ENCODE measurements at places on chromosomes 4 and X.

DNA sequence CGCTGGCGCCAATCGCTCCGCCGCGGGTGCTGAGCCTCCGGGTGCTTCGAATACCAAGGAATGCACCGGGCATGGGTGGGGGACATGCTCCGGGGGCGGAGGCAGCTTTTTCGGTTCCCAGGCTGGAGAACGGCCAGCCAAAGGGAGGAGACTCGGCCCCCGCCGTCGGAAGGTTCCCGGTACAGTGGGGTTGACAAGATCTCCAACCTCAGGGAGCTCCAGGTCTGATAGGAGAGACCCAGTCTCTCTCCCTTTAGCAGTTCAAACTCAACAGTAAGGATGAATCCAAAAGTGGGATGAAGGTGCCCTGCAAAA is 29.1 kb upstream of the BCORL1 start:
- no peak for DNase-seq

- DNase-seq = no peak
Measured at GRCh38 chrX:109696146-109696740, 36.8 kb downstream of the ACSL4 start.

DNA sequence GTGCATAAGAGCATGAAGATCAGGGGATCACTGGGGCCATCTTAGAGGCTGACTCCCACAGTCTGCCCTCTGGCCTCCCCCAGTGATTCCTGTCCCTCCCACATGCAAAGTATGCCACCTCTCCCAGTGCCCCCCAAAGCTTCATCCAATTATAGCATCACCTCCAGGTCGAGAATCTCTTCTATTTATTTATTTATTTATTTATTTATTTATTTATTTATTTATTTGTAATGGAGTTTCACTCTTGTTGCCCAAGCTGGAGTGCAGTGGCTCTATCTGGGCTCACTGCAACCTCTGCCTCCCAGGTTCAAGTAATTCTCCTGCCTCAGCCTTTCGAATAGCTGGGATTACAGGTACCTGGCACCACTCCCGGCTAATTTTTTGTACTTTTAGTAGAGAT is 50.1 kb downstream of the BCORL1 start:
- no peak for DNase-seq

- no peak for DNase-seq
Measured at GRCh38 chrX:13747836-13748235, 13.3 kb downstream of the OFD1 start.

- DNase-seq = no peak
Measured at GRCh38 chr4:151031831-151032605, 16.9 kb upstream of the LRBA start.

DNA sequence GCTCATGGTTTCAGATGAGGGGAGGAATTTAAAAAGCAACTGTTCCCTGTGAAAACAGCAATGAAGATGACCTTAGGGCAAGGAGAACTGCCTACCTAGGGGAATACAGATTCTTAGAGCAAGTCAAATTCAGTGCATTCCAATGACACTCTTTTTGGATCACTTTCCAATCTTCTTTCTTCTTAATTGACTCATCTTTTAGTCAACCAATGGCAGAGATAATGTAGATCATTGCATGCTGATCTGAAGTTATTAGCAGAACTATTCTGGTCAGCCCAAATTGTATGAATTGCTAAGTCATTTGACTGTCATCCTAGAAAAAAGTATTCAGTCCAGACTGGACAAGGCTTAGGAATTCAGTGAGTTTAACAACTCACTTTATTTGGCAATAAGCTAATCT is 12.6 kb upstream of the NR3C2 start:
- DNase-seq = no peak

- no peak for DNase-seq
Measured at GRCh38 chrX:26562156-26562555, 346.2 kb downstream of the MAGEB5 start.

DNA sequence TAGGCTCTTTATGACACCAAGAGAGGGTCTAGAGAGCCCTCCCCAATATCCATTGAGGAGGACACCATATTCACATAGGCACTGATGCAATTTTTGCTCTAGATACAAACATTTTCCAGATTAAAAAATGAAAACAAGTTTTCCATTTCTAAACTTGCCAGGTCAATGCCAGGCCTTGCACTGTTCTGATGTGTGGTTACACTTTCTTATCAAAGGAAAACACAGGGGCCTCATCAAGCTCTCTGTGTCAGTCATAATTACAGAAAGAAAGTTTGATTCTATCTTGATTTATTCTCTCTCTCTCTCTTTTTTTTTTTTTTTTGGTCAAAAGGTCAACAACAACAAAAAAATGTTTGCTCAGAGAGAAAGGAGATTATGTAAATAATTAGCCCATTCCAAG is 80.2 kb upstream of the ACSL4 start:
- no peak for DNase-seq

GRCh38 chrX:104306180-104306579 is 51.4 kb upstream of the ESX1 start:
- no peak for DNase-seq

- DNase-seq = no peak
Measured at GRCh38 chr4:118797558-118798142, 38.3 kb downstream of the SEC24D start.

GRCh38 chr4:147994076-147994475 is 262.2 kb downstream of the ARHGAP10 start:
- no peak for DNase-seq

- DNase-seq = no peak
Measured at GRCh38 chrX:15825936-15826335, 28.7 kb downstream of the AP1S2 start.

DNA sequence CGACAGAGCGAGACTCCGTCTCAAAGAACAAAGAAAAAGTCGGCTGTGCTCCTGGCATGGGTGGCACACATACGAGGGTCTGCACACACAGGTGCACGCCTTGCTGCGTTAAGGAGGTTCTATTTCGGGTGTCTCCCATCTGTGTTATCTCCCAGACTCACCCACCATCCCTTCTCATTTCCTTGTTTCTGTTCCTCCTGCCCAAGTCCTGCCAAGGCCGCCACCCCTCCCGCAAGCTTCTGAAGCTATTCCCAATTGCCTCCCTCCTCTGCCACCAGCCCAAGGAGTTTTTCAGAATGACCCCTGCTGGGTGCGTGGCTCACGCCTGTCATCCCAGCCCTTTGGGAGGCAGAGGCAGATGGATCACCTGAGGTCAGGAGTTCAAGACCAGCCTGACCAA is 6.0 kb upstream of the IL3RA start:
- DNase-seq = no peak

GRCh38 chr4:65646136-65646535 is 24.2 kb downstream of the EPHA5 start:
- DNase-seq = no peak

DNA sequence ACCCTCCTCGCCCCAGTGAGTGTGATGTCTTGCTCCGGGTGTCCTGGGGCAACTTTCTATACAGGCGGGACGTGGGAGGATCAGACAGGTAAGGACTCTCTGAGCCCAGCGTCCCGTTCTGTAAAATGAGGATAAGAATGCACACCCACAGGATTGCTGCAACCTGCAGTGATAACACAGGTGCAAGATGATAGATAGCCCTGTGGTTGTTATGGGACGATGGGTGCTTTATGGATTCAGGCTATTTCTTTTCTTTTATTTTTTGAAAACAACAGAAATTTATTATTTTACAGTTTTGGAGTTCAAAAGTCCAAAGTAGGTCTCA is 28.6 kb downstream of the BEX3 start:
- DNase-seq = no peak

GRCh38 chrX:102720237-102721168 is at the start of gene GPRASP3:
Gene GPRASP3, plus strand, starts transcription at chrX:102720743. Its CDS starts 28,253 bp downstream, at chrX:102748996.
- peak; percentile 76 for DNase-seq

- no peak for DNase-seq
Measured at GRCh38 chrX:139222511-139223200, 307.9 kb upstream of the F9 start.

DNA sequence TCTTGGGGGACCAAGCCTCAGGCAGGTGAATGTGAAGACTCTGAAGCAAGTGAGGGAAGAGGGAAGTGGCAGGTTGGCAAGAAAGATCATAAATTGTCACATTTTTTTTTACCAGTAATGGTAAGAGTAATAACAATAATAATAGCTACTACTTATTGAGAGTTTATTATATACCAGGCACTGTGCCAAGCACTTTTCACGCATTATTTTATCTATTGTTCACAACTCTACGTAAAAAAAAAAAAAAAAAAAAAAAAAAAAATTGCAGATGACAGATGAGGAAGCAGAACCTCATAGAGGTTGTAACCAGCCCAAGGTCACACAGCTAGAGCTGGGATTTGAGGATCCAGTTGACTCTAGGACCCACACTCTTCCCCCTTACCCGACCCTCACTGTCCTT is 40.9 kb downstream of the TSC22D3 start:
- DNase-seq = no peak

DNA sequence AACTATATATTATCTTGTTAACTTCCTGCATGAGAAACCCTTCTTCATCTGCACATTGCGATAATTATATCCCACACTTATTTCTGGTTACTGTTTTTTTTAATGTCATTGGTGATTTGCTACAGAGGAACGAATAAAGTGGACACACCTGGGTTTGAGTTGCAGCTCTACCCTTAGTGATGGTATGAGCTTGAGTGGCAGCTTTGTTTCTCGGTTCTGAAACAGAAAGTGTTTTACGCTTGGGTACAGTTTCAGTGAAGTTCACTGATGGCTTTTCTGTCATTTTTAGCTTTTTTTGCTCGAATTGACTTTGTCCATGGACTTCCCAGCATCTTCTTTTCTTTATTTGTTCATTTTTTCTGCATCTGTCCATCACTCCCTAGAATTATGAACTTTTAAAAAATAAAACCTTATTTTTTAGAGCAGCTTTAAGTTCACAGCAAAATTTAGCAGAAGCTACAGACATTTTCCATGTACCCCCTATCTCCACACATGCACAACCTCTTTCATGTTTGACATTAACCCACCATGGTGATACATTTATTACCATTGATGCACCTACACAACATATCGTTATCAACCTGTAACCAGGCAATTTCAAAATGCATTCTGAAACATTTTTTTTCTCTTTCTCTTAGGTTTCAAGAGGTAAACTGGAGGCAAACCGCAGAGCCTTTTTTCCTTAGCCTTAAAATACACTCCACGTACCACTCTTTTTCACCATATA is 1041.6 kb upstream of the PRKX start:
- DNase-seq = no peak

DNA sequence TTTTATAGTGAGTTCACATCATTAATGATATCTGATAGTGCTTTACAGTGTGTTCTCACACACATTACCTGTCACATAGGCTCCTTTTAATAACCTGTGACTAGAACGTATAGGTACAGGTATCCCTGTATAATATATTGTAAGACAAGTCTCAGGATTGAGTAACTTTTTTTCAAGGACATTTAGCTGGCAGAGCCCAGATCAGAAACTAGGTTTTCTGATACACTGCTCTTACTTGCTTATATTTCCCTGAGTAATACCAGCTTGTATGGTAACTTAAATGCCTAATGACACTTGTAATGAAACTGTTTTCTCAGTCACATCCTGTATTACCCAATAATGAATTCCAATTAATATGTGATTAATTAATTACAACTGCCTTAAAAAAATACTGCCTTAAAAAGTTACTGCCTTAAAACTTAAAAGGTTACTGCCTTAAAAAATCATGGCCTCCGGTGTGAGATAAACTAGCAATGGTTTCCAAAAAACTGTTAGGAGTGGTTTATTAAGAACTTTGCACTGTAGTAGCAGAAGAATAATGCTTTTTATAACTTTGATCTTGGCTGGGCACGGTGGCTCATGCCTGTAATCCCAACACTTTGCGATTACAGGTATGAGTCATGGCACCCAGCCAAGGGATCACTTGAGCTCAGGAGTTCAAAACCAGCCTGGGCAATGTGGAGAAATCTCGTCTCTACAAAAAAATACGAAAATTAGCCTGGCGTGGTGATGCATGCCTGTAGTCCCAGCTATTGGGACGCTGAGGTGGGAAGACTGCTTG is 11.9 kb downstream of the COPS4 start:
- DNase-seq = no peak

- DNase-seq = no peak
Measured at GRCh38 chr4:159341522-159341921, 238.6 kb downstream of the RAPGEF2 start.

- DNase-seq = no peak
Measured at GRCh38 chr4:91454111-91454510, 849.7 kb upstream of the GRID2 start.
